ENCODE measurements at places on chromosomes 6 and 20.

- DNase-seq: no peak
Observed at GRCh38 chr20:57707320-57707719, 2.5 kb downstream of the PMEPA1 start.

GRCh38 chr6:71238351-71238750, 50.3 kb upstream of the OGFRL1 start:
- no peak for DNase-seq

DNA sequence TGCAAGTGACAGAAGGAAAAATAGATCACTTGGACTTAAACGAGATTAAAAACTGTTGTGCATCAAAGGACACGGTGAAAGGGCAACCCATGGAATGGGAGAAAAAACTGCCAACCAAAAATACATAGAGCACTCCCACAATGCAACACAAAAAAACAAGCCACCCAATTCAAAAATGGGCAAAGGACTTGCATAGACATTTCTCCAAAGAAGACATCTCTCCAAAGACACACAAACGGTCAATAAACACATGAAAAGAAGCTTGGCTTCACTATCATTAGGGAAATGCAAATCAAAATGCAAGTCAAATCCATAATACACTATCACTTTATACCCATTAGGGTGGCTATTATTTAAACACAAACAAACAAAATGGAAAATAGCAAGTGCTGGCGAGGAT, 45.0 kb downstream of the PXDC1 start:
- no peak for DNase-seq

DNA sequence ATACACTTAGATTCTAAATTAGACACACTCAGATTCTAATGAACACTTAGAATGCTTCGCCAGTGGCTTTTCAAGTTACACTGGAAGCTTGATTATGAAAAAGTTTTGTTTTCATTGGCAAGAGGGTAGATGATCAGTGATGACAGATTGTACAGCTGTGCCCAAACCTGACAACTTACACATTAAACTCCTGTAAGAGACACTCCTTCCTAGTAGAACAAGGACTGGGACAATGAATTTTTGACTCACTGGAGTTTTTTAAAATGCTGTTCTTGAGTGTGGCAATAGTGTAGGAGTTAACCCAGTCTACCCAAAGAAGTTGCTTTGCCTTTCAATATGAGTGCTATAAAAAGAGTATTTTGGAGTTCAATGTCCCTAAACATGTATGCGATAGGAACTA, 140.8 kb downstream of the SLC16A10 start:
- DNase-seq: no peak

DNA sequence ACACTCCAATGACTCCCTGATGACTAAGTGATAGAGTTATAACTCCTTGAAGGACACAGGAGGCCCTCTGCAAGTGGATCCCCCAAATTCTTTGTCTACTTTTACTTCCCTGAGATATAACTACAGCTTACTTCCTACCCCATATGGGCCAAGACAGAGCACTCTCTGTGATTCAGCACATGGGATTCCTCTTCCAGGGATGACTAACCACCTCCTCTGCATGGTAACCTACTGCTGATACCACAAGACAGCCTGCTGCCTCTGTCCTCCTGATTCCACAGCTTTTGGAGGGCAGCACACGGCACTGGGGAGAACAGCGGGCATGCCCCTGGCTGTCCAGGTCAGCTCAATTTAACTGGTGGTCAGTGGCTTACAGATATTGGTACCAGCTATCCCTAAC, 675.7 kb upstream of the AGPAT4 start:
- DNase-seq: no peak

GRCh38 chr6:56713254-56713672, 70.6 kb upstream of the DST start:
- DNase-seq: no peak

GRCh38 chr6:89494131-89494793, 61.3 kb downstream of the ANKRD6 start:
- no peak for DNase-seq

DNA sequence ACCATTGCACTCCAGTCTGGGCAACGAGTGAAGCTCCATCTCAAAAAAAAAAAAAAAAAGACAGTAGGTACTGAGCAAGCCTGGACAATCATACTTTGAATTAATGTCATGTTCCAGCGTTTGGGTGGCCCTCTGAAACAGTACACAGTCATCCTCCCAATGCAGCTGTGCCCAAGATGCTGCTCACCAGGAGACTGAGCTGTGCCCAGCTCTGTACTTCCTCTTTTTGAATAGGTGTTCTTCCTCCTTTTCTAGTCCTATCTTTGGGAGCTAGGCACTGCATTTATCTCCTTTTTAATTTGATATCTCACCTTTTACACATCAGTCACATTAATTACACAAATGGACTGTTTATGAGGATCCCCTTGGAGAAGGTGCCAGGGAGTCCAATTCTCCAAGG, 101.5 kb downstream of the RPP40 start:
- no peak for DNase-seq

DNA sequence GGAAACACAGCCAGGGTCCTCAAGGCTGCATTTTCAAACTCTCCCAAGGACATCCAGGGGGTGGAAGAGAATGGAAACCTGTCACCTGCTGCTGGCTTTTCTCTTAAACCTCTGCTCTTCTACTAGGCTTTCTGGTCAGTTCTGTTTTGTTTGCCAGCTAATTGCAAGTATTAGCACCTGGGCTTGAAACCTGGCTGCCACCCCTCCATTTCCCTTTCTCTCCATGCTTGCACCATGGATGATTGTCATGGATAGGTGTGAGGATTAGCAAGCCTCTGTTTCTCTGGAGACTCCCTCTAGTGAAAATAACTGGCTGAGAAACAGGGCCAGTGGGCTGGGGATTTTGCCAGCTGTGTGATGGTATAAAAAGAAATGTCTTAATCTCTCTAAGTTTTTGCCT, 33.0 kb upstream of the GPR6 start:
- no peak for DNase-seq

- DNase-seq: no peak
Observed at GRCh38 chr6:150072201-150072600, 3.3 kb upstream of the ULBP3 start.

GRCh38 chr20:40952136-40952535, 76.5 kb upstream of the TOP1 start:
- DNase-seq: no peak

- DNase-seq: no peak
Observed at GRCh38 chr6:36277946-36278470, 8.1 kb downstream of the PNPLA1 start.

DNA sequence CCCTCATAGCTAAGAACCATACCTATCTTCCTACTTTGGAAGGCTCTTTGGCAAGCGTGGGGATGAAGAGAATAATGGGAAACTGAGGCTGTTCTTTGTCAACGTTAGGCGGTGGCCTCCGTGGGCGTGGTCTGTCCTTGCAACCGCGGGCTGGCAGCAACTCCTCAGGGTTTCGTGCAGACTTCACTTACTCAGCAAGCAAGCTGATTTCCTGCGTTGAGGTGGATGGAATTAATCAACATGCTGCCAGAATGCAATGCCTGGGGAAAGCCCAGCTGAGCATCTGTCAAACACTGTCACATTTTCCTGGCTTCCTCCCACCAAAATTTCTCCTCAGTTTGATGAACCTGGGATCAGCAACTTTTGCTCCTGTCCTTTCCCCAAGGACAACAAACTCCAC, 9.2 kb upstream of the IL17F start:
- no peak for DNase-seq

- DNase-seq: no peak
Observed at GRCh38 chr6:18148304-18149025, 6.4 kb downstream of the TPMT start.

DNA sequence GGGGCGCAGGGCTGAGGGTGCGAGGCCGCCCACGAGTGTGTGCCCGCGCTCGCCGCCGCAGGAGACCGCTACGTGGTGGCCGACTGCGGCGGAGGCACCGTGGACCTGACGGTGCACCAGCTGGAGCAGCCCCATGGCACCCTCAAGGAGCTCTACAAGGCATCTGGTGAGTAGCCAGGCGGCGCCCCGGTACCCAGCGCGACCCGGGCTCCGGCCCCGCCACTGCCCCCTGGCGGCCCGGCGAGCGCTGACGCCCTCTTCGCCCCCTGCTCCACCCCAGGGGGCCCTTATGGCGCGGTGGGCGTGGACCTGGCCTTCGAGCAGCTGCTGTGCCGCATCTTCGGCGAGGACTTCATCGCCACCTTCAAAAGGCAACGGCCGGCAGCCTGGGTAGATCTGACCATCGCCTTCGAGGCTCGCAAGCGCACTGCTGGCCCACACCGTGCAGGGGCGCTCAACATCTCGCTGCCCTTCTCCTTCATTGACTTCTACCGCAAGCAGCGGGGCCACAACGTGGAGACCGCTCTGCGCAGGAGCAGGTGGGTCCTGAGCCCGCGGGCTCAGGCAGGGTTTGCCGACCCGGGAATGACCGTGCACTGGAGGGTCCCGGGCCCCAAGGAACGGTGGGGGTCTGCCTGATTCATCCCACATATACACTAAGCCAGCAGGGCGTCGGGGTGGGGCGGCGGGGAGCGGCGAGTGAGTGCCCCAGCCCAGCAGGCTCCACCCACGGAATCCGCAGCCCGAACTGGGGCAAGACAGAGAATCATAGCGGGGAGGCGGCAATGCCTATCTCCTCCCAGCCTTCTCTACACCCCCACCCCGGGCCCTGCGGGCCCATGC, 17.4 kb downstream of the HSPA12B start:
- DNase-seq: no peak

- no peak for DNase-seq
Observed at GRCh38 chr6:108116546-108117426, 42.2 kb upstream of the OSTM1 start.

DNA sequence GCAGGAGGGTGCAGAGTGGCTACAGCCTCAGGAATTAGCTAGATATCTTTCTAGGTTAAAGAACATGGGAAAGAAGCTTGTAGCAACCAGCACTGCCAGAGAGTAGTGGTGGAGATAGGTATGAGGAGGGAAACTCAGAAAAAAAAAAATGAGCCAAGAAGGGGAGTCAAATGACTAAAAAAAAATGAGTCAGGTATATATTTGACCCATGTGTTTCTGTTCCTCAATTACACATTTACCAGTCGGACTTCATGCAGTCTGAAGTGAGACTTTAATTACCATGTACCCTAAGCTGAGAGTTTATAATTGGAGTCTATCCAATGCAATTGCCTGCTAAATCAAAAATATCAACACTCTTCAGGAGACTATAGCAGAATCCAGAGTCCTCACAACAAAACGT, 964.6 kb downstream of the HACE1 start:
- no peak for DNase-seq

DNA sequence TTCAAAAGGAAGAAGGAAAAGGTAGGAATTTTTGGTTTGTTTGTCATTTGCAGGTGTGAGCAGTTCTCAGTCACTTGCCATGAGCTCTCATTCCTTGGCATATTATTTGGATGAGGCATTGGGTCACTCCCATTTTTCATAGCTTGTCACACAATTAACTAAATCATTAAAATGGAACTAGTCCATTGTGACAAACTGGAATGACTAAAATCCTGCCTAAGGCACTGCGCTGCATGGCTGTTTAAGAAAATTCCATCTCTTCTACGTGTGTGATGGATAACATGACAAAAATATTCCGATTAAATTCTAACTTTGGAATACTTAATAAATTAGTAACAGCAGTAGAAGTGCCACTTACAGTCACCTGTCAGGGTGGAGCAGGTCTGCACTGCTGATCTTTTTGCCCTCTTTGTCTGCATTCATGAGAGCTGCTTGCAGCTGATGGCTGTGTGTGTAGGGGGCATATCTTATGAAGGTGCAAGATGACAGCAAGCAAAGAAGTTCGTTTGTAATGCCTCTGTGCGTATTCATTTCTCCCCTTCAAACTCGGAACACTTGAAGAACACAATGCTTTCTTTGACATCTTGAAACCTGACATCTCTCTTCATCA, 1292.6 kb upstream of the MAP3K7 start:
- no peak for DNase-seq

Measured in stimulated activated CD8-positive, alpha-beta memory T cell treated with anti-CD3 and anti-CD28 coated beads, Interleukin-12 subunit alpha, Interleukin-12 subunit beta, amount 100 ng/mL, for 4 hours (primary cell).